ENCODE measurements at places on chromosomes 3 and 15.

DNA sequence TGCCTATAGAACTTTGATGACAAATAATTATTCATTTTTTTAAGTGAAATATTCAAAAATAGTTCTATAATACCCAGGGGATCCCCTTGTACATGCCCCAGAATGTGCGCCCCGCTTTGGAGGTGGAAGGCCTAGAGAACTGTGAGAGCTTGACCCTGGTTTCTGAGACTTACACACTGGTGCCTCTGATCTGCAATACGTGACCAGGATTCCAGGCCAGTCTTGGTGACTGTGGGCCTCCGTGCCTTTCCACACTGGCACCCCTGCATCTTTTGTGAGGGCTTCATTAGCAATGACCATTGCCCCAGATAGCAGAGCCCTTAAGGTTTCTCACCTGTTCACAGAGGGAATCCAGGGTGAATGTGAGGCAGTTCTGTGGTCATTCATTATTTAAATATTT lies 44.0 kb downstream of the CLSTN2 start:
- no peak for DNase-seq

DNA sequence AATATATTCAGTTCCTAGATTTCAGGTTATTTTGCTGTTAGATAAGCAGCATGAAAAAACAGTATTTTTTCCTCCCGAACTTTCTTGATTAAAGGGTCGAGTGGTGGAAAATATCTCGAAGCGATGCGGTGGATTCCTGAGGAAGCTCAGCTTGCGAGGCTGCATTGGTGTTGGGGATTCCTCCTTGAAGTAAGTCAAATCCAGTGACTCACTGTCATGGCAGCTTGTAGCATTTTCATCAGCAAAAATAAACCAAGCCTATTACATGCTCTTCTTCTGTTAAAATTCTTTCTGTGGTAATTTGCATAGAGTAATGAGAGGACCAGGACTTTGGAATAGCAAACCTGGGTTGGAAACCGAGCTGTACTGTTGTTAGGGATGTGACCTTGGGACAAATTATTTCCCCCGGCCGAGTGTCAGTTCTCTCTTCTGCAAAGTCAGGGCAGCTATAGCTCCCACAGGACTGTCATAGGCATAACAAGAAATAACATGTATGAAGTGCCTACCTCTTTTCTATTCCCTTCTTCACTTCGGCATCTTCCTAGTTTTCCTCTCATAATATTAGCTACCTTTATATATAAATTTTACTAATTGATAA lies 75.6 kb downstream of the UBP1 start:
- no peak for DNase-seq

DNA sequence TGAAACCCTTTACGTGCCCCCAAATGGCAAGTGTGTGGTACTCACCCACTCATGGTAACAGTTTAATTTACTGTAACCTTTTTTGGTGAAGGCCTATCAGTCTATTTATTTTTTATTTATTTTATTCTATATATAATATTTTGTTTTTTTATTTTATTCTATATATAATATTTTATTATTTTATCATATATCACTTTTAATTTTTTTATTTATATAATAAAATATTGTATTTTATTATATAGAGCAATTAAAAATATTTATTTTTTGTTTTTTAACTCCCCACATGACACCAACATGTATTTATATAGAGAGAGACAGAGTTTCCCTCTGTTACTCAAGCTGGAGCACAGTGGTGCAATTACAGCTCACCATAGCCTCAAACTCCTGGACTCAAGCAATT lies 41.4 kb downstream of the SLC28A1 start:
- no peak for DNase-seq

DNA sequence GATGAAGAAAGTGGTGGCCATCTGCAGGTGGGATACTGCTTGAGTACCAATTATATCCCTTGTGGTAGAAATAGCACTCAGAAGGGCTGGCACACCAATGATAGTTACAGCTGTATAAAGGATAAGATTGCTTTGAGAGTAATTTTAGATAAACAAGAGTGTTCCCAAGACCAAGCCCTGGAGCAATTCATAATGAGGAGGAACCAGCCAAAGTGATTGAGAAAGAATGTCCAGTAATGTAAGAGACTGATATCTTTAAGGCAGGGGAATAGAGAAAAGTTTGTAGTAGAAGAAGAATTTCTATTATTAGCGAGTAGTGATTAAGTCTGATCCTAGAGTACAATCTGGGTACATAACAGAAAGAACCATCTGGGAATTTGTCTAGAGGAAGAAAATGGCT lies 945.1 kb downstream of the OTOL1 start:
- no peak for DNase-seq

GRCh38 chr15:42324308-42324707 lies 35.0 kb upstream of the CAPN3 start:
- DNase-seq = no peak

DNA sequence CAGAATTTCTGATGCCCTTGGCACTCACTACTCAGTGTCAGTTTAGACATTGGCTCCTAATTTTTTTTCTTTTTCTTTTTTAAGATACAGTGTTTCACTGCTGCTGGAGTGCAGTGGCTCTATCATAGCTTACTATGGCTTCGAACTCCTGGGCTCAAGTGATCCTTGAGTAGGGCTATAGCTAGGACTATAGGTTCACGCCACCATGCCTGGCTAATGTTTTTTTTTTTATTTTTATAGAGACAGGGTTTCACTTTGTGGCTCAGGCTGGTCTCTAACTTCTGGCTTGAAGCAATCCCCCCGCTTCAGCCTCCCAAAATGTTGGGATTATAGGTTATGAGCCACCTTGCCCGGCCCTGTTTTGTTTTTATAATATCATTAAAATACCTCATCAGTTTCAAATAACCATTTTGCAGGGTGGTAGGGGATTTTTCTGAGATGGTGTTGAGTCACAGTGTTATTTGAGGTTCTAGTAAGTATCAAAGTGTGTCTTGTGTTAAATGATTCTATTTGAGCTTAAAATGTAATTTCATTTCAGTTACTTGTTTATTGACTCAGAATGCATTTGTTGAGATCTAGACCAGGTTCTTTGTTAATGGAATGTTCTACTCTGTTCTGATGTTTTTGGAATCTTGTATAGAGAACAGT lies 7.0 kb downstream of the FNDC3B start:
- no peak for DNase-seq

- DNase-seq = no peak
These were observed 579.8 kb downstream of the EDEM1 start for GRCh38 chr3:5767304-5767703.
